ENCODE measurements at places on chromosomes 5 and 9.

GRCh38 chr5:62607615-62608014, 29.0 kb downstream of the LRRC70 start:
- no peak for DNase-seq

DNA sequence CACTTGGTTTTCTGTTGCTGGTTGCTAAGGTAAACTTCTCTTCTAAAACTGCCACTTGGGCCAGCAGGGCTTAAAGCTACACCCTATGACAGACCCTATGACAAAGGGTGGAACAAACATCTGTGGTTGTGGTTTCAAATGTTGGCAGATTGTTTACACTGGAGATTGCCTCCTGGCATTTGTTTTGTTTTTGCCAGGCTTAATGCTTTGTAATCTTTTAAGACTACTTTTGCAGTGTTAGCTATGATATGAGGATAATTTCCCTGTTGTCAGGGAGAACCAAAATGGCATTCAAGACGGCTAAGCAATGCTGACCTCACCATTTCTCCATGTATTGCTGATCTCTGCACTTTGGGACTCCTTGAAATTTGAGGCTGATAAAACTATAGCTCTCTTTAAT, 50.3 kb downstream of the MAMDC2 start:
- no peak for DNase-seq

- no peak for DNase-seq
Observed at GRCh38 chr9:37705787-37706186, 47.8 kb upstream of the TRMT10B start.

DNA sequence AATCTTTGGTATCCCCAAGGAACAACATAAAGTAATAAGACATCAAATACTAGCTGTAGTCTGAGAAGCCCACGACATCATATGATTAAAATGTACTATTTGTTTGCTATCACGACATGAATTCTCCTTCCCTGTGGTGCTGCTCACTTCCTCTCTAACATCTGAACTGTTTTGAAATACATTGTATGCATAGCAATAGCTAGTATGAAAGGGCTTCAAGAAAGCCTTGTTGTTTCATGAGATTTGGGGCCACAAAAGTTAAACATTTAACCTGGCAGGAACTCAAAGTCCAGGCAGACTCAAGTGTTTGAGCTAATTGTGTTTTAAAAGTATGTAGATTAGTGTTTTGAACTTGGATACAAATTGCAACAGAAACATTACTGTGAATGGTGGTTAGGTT, 237.4 kb upstream of the PTGER4 start:
- DNase-seq: no peak

- DNase-seq: no peak
Observed at GRCh38 chr5:25005431-25005830, 360.7 kb upstream of the CDH10 start.

GRCh38 chr5:54480296-54480695, 24.8 kb downstream of the HSPB3 start:
- no peak for DNase-seq

Measured in right lobe of liver (tissue), 6 donors.